ENCODE measurements at places on chromosomes 2 and 18.
A peak's percentile ranks its signal among the peaks of the same experiment; 100 is the strongest.

DNA sequence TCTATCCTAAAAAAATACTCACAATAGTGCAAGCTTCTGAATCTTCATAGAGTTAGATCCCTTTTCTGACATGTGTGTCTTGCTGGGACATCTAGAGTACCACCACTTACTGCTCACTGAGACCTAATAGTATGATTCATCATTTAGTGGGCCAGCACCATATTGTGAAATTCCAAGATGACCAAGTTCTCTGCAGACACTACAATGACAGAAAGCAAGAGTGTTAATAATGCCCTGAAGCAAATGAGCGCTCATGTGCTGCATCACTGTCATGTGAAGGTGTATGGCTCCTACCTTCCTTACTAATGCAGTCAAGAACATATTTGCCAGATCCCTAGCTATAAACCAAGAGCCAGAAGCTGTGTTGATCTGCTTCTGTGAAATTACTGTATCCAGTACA, 606.2 kb upstream of the NXPH2 start:
- DNase-seq = no peak

DNA sequence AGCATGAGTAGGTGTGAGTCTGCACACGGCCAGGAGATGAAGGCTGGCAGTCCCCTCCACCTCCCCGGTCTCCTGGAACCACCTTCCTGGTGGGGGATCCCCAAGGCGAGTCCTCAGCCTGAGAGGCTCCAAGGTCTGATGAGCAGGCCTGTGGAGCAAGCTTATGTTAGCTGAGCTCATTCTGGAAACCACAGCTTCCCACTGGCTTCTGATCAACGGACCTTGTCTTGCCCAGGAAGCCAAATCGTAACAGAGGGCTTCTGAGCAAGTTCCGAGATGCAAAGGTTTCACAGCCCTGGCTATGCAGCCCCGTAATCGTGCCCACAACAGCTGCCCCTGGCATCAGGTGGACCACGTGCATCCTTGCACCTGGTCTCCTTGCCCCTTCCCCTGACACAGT, 28.8 kb upstream of the GPR55 start:
- DNase-seq = no peak

DNA sequence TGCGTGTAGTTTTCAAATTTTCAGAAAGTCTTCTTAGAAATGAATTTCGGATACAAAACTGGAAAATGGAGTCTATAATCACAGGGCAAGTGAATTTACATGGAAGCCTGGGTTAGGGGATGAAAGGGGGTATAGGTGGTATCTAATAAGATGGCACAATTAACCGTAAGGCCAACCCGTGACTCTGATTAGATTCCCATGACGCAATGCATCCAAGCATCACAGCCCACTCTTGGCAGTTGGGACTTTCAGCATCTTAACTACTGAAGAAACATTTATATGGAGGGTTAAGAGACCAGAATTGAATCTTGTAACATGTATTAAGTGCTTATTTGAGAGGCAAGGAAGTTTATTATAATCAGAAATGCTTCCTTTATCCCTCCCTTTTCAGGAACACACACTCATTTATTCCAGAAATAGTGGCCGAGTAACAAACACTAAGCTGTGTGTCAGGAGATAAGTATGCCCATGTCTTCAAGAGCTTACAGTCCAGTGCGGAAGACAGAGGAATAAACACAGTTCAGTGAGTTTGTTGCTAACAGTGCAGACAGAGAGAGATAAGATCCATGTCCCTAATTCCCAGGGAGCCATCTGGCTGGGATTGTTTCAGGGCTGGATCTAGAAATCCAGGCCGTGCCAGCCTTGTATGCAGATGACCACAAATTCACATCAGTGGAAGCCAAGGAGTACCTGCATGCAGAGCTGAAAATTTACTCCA, 151.2 kb downstream of the ANTXR1 start:
- DNase-seq = no peak

DNA sequence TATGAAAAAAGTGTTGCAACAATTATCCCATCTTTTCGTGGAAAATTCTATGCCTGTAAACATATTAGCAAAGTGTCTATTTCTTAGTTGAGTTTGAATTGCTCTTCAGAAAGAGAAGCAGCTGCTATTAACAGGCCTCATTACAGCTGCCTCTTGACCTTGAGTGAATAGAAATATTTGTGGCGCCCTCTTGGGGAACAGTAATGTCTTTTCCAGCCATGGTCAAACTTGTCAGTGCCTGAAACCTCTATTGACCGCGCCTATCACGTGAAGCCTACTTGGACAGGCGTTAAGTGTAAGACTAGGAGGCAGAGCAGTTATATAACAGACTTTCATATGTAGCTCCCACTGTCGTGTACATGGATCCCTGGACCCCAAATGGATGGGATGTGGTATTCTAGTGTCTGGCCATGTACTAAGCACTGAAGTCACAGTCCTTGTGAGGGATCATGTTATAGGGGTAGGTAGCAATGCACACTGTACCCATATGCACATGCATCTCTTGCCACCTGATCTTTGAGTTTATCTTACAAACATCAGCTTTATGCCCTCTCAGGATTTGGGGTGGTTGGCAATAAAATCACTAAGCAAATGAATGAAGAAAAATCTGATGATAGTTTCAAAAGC, 245.0 kb downstream of the PTGR3 start:
- DNase-seq = peak; percentile 19

GRCh38 chr2:218229239-218229638, 12.2 kb downstream of the ARPC2 start:
- peak; percentile 65 for DNase-seq

- no peak for DNase-seq
Measured at GRCh38 chr18:9982711-9983110, 68.9 kb downstream of the VAPA start.

- DNase-seq = no peak
Measured at GRCh38 chr18:68861365-68861764, 63.5 kb downstream of the CCDC102B start.

DNA sequence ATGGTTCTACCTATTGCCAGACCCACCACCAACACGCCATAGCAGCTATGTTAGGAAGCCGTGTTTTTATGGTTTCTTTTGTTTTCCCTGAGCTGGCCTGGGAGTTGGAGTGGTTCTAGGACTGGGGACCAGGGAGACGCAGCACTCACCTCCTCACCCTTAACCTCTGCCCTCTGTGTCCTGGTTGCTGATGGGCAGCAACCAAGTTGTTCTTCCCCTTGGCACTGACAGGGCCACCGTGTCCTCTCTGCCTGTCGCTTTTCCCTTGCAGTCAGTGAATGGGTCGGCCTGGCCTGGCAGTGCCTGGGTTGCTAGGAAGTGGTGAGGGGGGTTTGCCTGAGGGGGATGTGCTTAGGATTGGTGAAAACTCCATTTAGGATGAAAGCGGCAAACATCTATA, 197.1 kb upstream of the GATA6 start:
- no peak for DNase-seq

DNA sequence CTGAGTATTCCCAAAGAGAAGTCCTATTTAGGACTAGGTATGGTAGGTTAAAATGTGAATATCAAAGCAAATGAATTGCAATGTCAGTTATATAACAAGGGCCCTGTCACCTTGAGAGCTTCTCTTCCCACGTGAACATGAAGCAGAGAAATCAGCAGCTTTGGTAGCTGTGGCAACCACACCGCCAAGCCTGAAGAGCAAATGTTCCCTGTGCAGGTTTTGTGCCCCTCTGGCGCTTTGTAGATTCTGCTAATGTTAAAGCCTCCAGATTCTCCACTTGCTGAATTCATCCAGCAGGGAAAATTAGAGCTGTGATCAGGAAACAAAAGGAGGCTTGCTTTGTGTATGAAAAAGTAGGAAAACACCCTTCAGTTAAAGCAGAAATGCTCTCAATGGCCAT, 322.6 kb downstream of the RBM43 start:
- no peak for DNase-seq

DNA sequence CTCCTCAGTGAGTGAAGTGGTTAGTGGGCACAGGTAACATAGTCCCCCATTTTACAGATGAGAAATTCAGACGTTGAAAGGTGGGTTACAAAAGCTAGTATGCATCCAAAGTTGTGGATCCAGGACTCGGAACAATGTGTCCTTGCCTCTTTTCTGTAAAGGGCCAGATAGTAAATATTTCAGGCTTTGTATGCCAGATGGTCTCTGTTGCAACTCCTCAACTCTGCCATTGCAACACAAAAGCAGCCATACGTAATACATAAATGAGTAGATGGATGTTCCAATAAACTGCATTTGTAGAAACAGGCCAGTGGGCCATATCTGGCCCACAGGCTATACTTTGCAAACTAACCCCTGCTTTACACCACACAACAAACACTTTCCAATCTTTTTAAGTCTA, 166.6 kb upstream of the PKDCC start:
- no peak for DNase-seq

- DNase-seq = no peak
Measured at GRCh38 chr2:28613633-28614501, 118.0 kb downstream of the PLB1 start.

DNA sequence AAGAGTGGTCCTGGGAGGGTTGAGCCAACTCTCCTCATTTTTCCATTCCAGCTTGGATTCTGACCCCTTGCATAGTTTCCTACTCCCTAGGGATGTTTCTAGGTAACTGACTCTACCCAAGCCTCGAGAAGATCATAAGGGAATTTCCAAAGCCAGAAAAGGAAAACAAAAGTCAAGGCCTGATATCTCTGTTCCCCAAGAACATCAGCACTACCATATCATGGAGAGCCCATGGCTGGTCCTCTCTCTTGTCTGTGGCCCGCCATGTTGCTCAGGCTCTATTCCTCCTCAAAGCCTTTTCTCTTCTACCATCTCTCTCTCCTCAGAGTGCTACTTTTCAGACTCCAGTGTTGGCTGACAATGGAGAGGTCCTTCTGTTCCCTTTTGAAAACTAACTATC, 99.6 kb upstream of the KLF7 start:
- no peak for DNase-seq

- DNase-seq = no peak
Measured at GRCh38 chr2:163703386-163703785, 32.4 kb downstream of the FIGN start.

DNA sequence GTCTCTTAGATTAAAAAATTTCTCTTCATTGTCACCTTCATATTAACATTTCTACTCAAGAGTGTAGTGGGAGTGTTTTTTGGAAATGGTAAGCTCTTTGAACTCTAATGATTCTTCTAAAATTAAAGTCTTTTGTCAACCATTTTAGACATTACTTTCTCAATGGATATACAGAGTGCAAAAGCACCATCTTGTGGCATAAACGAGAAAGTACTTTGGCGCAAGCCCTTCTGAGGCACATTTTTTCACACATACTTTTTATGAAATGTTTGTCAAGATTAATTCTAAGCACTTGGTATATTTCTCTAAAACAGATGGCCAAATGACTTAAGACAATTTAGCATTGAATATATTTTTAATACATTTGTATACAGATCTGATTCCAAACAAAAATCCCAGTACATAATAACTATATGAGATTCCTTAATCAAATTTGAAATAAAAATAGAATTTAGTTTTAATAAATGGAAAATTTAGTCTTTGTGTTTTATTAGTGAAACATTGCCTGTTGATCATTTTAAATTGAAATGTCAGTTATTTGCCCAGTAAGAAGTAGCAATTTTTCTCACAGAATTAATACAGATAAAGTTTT, 63.3 kb upstream of the GALNT5 start:
- peak; percentile 5 for DNase-seq

- DNase-seq = no peak
Measured at GRCh38 chr2:198400999-198401398, 596.6 kb downstream of the PLCL1 start.

- DNase-seq = no peak
Measured at GRCh38 chr2:209688385-209688784, 83.2 kb upstream of the UNC80 start.

- DNase-seq = no peak
Measured at GRCh38 chr18:52131845-52132244, 208.2 kb upstream of the DCC start.

DNA sequence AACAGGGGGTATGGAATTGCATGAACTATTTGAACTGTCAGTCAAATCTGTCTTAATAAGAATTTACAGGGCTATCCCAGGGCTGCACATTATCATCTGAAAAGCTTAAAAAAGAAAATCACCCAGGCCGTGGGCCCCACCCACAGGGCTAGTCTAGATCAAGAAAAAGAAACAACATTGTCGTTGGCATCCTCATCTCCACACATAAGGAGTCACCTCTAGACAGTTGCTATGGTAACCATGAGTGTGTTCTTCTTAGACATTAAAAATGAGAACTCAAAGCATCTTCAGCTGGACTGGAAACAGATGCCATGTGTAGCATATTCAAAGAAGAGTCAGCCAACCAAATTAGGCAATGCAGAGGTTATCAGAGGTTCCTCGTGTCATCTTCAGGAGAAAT, 72.3 kb upstream of the CPO start:
- DNase-seq = no peak

GRCh38 chr2:207041279-207041678, 102.0 kb downstream of the CPO start:
- no peak for DNase-seq

- DNase-seq = no peak
Measured at GRCh38 chr2:239951129-239951734, 73.9 kb downstream of the NDUFA10 start.

DNA sequence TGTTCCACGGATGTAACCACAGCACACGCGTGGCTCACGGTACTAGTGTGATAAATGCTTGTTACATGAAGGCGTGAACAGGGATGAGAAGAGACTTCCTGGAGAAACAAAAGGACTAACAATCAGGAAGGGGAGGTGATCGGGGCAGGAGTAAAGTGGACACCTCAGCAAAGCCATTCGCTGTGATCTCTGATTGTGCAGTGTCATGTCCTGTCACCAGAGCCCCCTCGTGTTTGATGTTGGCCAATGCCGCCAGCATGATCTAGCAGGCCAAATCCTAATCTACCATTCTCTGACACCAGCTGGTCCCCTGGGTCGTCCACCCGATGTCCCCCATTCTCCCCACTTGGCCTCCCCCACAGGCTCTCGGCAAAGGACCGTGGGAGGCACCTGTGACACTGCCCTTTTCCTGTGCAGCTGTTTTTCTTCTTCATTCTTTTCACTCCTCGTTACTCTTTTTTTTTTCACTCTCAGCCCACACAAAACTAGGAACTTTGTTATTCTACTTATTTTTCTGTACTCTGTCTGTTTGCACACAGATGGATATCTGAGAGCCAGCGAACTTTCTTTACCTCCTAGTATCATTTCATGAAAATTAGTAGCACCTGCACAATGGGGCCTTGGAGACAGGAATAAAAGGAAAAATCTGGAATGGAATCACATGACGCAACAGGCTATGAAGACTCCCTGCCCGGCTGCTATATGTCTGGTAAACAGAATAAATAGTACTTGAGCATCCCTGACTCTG, 146.8 kb downstream of the TGIF1 start:
- peak; percentile 41 for DNase-seq

- DNase-seq = no peak
Measured at GRCh38 chr2:7523481-7524120, 606.4 kb downstream of the RNF144A start.

DNA sequence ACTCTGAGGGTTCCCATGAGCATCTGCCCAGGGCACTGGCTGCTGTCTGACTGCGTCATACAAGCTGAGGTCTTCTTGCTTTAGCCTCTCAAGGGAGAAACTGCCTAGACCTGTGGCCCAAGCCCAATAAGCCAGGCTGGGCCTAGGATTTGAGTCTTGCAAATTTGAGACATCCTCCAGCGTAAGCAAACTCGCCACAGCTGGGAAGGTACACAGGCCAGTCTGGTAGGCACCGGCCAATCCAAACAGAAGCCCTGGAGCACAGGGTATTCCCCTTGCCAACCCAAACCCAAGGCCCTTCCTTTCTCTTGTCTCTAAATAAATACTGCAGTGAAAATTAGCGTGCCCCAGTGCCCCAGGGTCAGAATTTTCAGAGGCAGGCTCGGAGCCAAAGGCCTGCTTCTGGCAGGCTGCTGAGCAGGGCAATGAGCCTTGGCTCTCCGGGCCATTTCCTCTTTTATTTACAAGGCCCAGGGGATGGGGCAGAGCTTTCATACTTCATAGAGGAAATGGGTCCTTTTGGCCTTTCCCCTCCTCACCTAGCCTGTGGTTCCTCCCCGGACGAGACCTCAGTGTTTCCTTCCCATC, 33.3 kb downstream of the POLR1A start:
- no peak for DNase-seq

All from GDM1 (cell line).